ENCODE measurements at places on chromosomes 2 and 18.

DNA sequence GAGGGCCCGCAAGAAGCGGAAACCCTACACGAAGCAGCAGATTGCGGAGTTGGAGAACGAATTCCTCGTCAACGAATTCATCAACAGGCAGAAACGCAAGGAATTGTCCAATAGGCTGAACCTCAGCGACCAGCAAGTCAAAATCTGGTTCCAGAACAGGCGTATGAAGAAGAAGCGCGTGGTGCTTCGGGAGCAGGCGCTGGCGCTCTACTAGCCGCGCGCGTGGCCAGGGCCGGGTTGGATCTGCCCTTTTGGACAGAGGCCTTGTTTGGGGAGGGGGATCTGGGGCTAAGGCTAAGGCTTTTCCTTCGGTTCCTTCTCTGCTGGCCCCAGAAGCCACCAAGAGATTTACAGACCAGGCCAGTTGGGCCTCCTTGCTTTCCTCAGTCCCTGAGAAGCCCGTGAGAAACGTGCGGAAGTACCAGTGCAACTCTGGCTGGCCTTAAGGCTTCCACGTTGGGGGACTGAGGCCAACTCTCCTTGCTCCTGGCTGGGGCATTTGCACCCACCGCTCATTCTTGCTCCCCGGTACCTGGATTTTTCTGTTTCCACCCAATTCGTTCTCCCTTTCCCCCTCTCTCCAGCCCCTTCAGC, 1.0 kb downstream of the HOXD12 start:
- no peak for DNase-seq

DNA sequence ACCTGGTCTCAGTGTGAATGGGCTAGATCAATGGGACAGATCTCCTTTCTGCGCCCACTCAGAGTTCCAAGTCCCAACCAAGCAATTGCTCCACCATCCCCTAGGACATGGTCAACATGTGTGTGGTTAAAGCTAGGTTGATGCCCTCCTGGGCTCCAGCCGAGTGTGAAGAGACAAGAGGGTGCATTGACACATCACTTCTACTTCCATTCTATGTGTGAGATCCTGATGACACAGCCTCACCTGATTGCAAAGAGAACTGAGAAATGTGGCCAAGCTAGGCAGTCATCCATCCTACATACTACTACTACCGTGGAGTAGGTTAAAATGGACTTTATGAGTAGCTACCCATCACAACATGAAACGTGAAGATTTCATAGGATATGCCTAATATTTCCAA, 106.8 kb downstream of the NCKAP5 start:
- DNase-seq, result no peak

DNA sequence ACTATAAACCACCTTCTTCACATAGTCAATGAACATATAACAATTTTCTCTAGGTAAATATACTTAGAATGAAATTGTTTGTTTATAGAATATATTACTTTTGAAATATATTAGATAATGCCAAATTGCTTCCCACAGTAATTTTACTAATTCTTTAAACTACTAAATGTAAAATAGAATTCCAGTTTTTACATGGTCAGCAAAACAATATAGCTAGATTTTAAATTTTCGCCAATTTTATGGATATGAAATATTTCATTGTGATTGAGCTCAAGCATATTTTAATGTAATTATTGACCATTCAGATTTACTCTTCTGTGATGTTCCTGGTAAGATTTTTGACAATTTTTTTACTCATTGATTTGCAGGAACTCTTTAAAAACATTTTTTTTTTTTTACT, 444.6 kb downstream of the PARD3B start:
- no peak for DNase-seq

DNA sequence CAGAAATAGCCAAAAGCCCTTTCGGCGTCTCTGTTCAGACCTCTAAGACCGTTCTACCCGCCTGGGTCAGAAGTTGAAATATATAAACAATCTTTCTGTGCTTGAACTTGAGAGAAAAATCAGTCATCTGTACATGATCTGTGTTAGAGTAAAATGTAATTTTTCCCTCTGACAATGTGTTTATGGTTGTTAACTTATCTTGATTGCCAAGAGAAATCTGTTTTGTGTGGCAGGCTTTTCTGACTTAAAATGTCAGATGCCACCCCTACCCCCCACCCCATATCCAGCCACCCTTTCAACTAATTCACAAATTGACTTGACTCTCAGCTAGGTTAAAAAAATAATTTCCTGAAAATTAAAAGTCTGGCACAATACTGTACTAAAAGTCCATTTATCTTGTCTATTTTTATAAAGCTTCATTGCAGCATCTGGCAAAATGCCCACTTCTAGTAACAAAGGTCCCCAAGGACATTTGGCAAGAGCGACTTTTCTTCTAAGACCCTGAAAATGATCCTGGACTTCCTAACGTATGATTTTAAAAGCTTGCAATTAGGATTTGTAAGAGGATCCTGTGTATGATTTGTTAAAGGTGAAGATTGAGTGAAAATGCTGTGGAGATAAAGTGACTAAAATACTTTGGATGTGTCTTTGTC, 304.2 kb downstream of the EPHA4 start:
- no peak for DNase-seq

DNA sequence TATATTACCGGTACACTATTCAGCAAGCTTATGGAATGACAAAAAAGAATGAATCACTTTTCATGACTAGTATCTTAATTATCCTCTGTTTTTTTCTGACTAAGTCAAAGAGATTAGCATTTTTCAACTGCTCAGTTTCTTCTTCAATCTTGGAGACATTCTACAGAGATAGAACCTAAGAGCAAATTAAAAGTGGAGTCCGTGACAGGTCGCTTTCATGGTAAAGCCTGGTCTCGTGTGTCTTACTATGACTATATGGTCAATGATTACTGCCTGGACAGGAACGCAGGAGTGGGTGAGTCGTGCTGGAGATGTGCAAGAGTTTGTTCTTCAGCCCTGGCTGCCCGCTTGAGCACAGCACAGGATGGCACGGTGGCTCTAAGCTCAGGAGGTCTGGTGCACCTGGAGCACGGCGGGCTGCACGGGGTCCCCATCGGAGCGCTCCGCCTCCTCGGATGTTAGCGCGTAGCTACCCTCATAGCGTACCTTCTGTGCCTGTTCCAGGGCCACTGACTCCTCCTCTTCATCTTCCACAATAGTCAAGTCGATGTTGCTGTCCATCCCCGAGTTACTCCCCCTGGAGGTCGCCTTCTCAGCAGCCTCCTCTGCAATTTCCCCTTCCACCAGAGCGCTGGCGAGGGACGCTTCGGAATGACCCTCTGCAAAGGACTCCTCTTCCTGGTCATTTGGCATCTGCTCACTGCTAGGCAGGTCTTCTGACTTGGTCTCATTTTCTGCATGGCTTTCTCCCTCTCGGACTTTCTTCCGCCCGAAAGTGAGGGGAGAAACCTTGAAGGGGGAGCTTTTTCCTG, 11.1 kb downstream of the CAVIN2 start:
- no peak for DNase-seq

- no peak for DNase-seq
Measured at GRCh38 chr2:218981390-218981880, 3.5 kb downstream of the FEV start.

DNA sequence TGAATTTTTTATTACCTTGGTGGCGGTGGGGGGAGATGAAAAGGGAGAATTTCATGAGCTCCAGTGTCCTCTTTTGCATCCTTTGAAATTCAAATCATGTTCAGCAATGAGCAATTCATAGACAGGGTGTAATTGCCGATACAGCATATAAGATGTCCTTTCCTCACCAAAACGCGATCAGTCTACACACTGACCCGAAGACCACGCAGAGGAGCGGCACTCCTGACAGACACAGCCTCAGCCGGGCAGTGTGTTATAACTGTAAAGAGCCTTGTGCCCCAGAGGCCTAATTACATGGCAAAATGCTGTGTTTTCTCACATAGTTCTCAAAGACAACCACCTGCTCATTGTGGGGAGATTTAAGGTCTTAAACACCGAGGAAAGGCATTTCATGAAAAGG, 38.4 kb upstream of the APCDD1 start:
- DNase-seq, result no peak

- no peak for DNase-seq
Measured at GRCh38 chr2:79065201-79065600, 22.6 kb downstream of the REG1B start.

DNA sequence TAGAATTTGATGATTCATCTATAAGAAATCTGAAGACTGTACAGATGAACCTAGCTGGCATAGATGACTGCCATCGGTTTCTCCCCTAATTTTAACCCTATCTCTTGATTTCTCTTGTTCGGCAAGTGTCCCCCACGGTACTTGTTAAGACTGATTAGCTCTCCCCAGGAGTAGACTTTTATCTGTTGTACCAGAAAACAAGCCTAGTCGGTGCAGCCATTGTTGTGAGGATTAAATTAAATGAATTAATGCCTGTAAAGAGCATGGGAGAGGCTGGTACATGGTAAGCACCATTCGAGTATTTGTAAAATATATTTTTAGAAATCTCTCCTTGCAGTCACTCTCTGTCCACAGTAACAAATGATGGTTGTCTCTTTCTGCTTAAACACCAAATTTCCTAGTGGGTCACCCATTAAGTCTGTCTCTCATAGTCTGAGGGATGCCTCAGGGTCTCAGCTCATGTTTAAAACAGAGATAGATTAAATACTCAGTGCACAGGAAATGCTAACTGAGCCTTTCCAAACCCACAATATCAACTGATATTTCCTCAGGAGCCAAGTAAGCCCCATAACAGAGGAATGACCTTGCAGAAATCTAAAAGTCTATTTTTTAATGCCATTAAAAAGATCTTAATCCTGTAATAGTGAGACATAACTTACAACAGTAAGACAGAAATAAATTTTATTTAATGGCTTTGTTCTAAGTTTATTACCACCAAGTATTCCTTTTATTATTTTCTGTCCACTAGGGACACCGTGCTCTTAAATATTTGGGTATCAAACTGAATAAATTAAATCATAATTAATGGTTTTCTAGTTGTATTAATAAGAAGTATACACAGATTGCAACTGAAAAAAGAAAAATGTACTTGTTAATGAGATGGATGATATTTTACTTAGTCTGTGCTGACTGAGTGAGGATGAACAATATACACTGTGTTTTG, 2.9 kb upstream of the B4GALT6 start:
- no peak for DNase-seq
